Left kidney (tissue), 8 donors: ENCODE measurements at places on chromosomes 13 and 19. TPM values are rescaled to one million over a fixed set of nuclear protein-coding genes. Genes with fewer than 3 reads are reported as not detected.

The INSR gene
- polyA plus RNA-seq: 32.1 TPM

The CPB2 gene
- 0.27 TPM for polyA plus RNA-seq

The SLC25A42 gene
- 20.0 TPM for polyA plus RNA-seq

The DBP gene
- polyA plus RNA-seq: 9.5 TPM

The PSG11 gene
- not detected for polyA plus RNA-seq

The CASP14 gene
- 0.05 TPM for polyA plus RNA-seq

The NUFIP1 gene
- polyA plus RNA-seq: 14.5 TPM

The C13orf42 gene
- polyA plus RNA-seq: 0.57 TPM

The SELENOV gene
- polyA plus RNA-seq: 10.1 TPM

The HDGFL2 gene
- 58.8 TPM for polyA plus RNA-seq

The ZNF135 gene
- polyA plus RNA-seq: 32.5 TPM

The OR4F17 gene
- 0.23 TPM for polyA plus RNA-seq

The ATCAY gene
- 0.18 TPM for polyA plus RNA-seq

The GRK1 gene
- polyA plus RNA-seq: 0.07 TPM

The ZNF701 gene
- polyA plus RNA-seq: 23.3 TPM

The TRAPPC6A gene
- 24.5 TPM for polyA plus RNA-seq

The LGALS14 gene
- not detected for polyA plus RNA-seq

The CLEC17A gene
- polyA plus RNA-seq: 0.07 TPM

The PRR22 gene
- 2.8 TPM for polyA plus RNA-seq

The CPAMD8 gene
- 43.5 TPM for polyA plus RNA-seq

The NLRP7 gene
- polyA plus RNA-seq: not detected

The MTUS2 gene
- 0.52 TPM for polyA plus RNA-seq

The URAD gene
- polyA plus RNA-seq: not detected

The GAS6 gene
- 17.4 TPM for polyA plus RNA-seq

The HIPK4 gene
- 0.20 TPM for polyA plus RNA-seq

The ZNF221 gene
- polyA plus RNA-seq: 8.0 TPM
